Stimulated activated CD8-positive, alpha-beta memory T cell treated with anti-CD3 and anti-CD28 coated beads, Interleukin-4, amount 100 ng/mL, for 4 hours (primary cell): ENCODE measurements at places on chromosomes 4 and X.

DNA sequence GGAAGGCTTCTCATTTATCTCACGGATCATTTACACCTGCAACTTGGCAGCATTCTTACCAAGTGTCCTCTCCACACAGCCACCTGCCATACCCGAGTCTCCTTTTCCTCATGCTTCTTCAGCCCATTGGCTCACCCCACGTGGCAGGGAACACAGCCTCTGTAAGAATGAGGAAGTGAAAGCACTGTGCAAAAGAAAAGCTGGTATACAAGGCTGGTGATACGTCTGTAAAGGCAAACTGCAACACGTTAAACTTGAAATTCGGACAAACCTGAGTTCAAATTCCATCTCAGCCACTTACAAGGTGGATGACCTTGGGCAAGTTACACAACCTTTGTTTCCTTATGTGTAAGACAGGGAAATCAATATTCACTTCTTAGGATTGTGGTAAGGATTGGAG, 164.0 kb upstream of the RASGEF1B start:
- no peak for DNase-seq

- no peak for DNase-seq
These were observed 49.6 kb downstream of the LNX1 start for GRCh38 chr4:53541577-53542206.

DNA sequence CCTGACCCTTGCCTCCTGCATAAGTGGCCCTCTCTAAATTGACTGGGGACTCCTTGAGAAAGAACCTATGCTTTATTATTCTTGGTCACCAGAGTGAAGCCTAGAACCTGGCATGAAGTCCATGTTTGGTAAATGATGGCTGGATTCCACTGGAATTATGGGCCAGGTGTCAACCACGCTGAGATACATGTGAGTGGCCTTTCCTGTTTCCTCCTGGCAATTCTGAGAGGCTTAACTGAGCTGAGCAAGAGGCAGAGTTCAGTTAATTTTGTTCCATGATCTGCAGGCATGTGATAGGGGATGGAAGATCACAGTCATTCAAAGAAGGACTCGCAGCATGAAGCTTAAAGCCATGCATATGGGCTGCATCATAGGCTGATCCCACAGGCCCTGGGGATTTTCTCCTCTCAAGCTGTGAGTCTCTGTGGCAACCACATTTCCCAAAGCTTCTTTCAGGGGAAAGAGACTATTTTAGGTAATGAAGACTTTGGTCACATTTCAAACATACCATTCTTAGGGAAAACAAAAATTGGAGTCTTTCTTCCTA, 69.4 kb upstream of the CLNK start:
- DNase-seq: no peak

DNA sequence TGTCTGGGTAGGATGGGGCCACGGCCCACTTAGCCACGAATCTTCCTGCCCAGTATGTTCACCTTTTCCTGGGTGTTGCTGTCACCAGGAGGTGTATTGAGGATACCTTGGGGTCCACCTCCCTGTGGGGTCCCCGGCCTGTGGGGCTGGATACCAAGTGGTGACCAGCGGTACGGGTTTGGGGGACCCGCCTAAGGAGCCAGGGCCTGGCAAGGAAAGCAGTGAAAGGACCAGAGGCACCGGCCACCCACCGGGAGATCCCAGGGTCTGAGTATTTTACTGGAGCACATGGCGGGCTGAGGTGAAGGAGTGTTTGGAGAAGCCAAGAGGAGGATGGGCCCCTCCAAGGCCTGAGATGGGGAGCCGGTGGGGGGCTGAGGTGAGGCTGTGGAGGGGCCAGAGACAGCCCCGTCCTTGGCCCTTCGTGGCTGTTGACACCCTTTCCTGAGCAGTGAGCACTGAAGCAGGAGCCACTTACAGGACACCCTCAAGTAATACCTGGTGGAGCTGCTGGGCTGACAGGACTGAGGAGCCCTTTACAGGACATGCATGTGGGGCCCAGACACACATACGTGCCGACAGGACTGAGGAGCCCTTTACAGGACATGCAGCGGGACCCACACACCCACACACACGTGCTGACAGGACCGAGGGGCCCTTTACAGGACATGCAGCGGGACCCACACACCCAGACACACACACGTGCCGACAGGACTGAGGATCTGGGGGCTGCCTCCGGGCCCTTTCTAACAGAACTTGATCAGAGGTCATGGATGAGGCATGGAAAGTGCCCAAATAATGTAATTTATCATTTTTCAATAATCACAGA, 38.4 kb downstream of the TMEM271 start:
- no peak for DNase-seq

- no peak for DNase-seq
These were observed 554.8 kb upstream of the TENM3 start for GRCh38 chr4:181688432-181688831.

- no peak for DNase-seq
These were observed 124.0 kb downstream of the MOSPD2 start for GRCh38 chrX:14997271-14997670.

DNA sequence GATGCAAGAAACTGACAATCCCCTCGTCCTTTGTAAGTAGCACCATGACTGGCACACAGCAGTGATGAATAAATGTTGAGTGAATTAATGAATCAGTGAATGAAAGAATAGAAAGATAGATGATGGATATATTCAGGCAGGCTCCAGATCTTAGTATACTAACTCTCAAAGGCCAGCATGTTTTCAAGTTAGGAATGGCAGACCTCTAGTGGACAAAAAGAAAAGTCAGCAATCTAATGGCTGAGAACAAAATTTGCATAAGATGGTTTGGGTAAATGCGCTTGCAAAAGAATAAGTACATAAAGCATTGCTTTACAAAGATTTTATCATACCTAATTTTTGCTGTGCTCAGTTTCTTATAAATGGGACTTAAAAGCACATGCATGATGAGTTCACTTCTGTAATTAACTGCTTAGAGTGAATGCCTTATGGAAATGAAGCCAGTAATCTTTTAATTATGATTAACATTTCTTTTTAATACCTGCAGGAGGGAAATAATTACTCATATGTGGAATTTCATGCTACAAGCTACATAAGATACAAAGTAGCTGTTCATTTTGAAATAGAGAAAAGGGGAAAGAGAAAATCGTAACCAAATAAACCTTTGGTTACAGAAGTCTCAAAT, 126.9 kb upstream of the GPRIN3 start:
- DNase-seq: no peak

DNA sequence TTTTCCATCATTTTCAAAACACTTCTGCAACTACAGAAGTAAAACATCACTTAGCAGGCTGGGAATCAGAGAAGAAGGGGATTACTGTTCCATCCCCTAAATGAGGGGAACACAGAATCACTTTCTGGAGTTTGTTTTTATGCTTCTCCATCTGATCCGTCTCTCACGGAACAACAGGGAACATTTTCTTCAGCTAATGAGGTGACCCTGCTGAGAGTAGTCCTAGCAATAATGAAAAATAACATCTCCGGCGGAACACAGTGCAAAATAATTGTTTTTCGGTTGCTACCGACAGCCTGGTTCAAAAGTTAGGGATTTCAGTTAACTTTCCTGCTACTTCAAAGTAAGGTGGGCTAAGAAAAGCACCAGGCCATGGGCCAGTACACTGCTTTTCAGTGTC, 322.9 kb downstream of the UNC5C start:
- DNase-seq: no peak

DNA sequence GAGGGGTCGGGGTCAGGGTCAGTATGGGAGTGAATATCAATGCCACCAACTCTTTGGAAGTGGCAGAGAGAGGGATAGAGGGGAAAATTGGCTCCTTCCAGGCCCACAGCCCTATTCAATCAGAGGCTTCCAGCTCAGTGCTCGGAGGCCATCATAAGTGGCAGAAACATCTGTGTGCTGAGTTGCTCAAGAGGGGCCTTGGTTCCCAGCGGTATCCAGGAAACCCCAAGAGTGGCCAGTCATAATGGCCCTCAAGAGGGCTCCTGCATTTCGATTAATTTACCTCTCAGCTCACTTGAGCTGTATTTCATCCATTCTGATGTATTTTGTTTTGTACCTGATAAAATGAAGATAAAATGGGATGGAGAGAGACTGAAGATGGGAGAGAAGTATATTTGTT, 154.3 kb upstream of the EOLA2 start:
- no peak for DNase-seq

- DNase-seq: no peak
These were observed 2.8 kb upstream of the PITX2 start for GRCh38 chr4:110625576-110626257.

GRCh38 chr4:168868044-168868781, 141.8 kb downstream of the CBR4 start:
- DNase-seq: no peak

GRCh38 chrX:120731386-120731785, 101.5 kb upstream of the C1GALT1C1 start:
- DNase-seq: no peak

DNA sequence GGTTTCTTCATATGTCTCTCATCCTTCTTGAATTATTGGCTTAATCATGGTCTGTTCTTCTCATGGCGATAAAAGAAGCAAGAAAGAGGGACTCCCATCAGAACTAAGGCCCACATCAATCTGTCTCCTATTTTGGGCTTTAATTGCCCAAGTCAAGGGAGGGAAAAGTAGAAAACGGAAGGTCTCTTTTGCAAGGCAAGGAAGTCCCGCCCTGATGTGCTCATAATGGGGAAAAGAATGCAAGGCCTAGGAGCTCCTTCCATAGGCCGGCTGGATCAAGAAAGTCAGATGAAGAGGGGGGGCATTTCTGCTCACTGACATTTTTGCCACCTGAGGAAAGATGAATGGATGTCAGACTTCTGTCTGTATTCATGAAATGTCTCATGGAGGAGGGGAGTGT, 127.7 kb upstream of the RPS6KA3 start:
- no peak for DNase-seq

- no peak for DNase-seq
These were observed 10.1 kb downstream of the OTOP1 start for GRCh38 chr4:4216648-4217047.

DNA sequence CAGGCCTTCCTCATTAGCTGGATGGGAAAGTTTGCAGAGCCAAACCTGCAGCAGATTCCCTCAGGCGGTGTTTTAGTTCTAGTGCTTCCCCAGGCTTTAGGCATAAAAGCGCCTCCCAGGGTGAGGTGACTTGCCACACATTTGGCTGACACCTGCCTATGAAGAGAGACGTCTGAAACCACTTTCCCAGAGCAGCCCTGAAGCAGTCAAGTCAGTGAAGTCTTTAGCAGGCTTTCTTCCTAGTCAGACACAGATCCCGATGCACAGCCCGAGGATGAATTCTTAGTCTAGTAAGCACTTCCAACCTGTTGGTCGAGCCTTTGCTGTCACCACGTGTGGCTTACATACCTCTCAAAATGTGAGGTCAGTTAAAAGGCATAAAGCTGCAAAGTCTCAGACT, 484.1 kb downstream of the SMARCA1 start:
- DNase-seq: no peak

DNA sequence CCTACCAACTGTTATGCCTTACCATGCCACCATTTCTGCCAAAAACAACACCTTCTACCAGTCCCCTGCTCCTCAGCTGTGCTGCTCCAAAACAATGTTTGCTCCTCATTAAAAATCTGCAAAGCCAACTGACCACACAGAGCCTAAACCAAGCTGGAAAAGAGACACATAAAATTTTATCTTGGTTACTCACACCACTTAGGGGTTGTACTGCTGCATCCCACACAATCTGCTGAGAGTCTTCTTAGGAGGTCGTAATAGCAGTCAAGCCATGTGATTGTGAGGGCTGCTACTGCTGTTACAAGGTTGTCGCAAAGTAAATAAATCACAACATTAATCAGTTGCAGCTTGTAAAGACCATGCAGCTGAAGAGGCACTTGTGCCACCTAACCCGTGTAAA, 607.4 kb upstream of the FAM241A start:
- no peak for DNase-seq

DNA sequence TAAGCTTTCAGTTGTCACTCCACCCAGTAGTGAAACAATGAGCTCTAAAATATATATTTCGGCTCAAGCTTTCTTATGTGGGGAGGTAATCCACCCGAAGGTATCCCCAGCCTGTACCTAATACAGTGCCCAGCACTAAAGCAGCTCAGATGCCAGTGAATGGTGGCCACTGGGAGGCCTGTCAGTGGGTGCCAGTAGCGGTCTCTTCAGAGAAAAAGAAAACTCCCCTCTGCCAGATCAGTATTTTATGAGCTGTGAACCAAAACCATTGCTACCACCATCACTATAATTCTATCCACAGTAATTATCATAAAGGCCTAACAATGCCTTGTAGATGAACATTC, 835 bp upstream of the NFKB1 start:
- DNase-seq: no peak

DNA sequence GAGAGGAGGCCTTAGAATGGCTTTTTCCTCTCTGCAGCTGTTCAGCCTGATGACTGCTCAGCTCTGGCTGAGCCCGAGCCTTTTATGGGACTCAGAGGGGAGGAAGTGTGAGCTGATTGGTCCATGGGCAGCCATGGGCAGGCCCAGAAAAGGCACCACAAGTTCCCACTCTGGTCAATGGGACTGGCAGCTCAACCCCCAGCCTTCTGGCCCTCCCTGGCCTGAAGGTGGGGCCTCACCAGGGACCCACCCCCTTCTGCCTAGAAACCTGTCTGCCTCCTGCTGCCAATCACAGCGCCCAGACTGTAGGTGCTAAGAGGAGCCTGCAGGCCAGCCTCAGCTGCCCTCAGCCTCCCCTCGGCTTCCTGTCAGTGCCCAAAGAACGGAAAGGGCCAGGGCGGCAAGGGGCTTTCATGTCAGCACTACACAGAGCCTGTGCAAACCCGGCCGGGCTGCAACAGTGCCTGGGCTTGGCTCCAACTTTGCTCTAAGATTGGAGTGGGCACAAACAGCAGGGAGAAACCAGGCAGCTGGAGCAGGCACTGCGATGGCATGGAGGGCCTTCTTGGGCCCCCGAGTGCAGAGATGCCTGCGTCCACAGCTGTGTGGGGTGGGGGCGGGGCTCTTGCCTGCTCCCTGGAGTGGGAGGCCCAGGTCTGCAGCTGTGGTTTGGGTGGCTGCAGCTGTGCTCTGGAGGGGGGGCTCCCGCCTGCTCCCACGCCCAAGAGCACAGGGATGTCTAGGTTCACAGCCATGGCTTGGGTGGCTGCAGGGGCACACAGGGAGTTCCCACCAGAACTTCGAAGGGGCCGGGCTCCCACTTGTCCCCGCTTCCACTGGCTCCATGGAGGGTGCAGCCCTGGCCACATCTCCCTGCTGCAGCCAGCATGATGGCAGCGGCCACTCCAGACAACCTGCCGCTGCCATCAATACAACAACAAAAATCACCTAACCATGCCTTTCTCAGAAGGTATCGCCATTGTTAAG, 92.6 kb downstream of the NXF2 start:
- DNase-seq: no peak
